Activated T-helper 2 cell treated with anti-CD3 and anti-CD28 coated beads, Interferon-gamma antibody, Interleukin-2, Interleukin-4, amounts not matched to agents 10 μg/mL and 5 μg/mL and 100 μg/mL, durations not matched to agents 14 hours and 24 hours and 36 hours (primary cell): ENCODE measurements at places on chromosomes 2 and 18. TPM values are rescaled to one million over a fixed set of nuclear protein-coding genes. Genes with fewer than 3 reads are reported as not detected.

Gene HOXD3
- not detected in 2 replicates for total RNA-seq

Gene HOXD12
- not detected in 2 replicates for total RNA-seq

Gene SKOR2
- total RNA-seq: not detected in 2 replicates

Gene NT5DC4
- total RNA-seq: not detected in 2 replicates

Gene GPD2
- total RNA-seq: 23.6 and 23.7 TPM in 2 replicates

Gene SIX2
- not detected in 2 replicates for total RNA-seq

Gene MAPK4
- not detected in 2 replicates for total RNA-seq

Gene TIA1
- 113 TPM in 2 replicates for total RNA-seq

DNA sequence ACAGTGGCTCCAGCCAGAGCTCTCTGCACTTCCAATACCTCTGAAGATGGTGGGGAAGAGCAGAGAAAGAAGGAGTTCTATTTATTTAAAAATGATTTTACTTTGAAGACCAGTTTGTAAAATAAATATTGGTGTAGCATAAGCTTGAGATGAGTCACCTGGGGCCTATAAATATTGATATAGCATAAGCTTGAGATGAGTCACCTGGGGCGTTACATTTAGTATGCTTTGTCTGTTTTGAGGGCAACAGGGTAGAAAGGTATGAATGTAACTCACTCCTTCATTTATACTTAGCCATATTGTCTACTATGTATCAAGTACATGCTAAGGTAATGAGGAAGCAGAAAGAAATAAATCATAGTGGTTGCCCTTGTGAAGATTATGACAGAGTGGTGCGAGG lies 7.7 kb upstream of the SULT1C4 start:
- no peak overlapping the region for H3K4me3 ChIP-seq
- H3K27ac ChIP-seq: no peak overlapping the region
- H3K36me3 ChIP-seq: no peaks in the 10 kb centered on the region
- DNase-seq: no peak

- H3K27me3 ChIP-seq: no peaks in the 10 kb centered on the region
- no peak overlapping the region for H3K27ac ChIP-seq
- no peak for DNase-seq
- H3K4me1 ChIP-seq: peaks cover 44% of the 10 kb centered on the region
Measured at GRCh38 chr18:2948038-2948437, 64.9 kb downstream of the LPIN2 start.

- DNase-seq: no peak
- no peaks in the 10 kb centered on the region for H3K4me1 ChIP-seq
- H3K4me3 ChIP-seq: no peak overlapping the region
- no peaks in the 10 kb centered on the region for H3K36me3 ChIP-seq
Measured at GRCh38 chr2:83817511-83817910, 641.6 kb downstream of the SUCLG1 start.

DNA sequence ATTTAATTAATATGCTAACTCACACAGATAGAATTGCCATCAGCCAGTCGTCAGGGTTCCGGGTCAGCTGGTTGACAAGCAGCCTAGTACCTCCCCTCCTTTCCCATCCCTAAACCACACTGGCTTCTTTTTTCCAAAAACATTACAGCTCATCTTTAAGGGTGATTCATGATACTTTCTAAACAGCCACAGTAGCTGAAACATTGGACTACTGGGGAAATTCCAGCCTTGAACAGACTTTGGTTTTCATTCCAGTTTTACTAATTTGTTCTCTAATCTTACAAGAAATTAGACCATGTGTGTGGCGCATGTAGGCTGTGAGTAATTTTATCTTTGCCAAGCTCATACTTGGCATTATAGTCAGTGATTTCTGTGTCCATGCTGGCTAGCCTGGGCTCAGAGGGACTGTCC lies 110.8 kb downstream of the FMNL2 start:
- H3K27ac ChIP-seq: no peak overlapping the region
- H3K4me3 ChIP-seq: no peak overlapping the region
- H3K27me3 ChIP-seq: peaks cover 3% of the 10 kb centered on the region
- DNase-seq: no peak
- H3K36me3 ChIP-seq: no peaks in the 10 kb centered on the region

DNA sequence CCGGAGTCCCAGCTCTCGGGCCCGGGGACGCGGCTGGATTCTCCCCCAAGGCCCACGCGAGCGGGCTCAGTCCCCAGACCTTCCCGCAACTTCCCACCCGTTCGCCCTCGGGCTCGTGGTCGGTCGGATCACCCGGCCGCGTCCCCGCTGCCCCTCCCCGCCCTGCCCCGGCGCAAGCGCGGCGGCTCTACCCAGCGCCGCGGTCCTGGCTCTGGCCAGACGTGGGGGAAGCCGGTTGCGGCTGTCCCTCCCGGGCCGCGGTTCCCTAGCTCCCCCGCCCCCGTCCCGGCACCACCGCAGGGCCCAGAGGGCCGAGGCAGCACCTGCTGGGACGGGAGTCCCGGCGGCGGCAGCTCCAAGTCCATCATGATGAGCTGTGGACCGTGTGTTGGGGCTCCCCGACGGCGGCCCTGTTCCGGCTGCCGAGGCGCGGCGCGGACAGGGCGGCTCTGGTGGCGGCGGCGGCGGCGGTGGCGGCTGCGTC lies 276 bp downstream of the NFE2L2 start:
- peaks cover 34% of the 10 kb centered on the region for H3K36me3 ChIP-seq
- peaks cover 51% of the 10 kb centered on the region for H3K4me1 ChIP-seq
- no peak for DNase-seq

DNA sequence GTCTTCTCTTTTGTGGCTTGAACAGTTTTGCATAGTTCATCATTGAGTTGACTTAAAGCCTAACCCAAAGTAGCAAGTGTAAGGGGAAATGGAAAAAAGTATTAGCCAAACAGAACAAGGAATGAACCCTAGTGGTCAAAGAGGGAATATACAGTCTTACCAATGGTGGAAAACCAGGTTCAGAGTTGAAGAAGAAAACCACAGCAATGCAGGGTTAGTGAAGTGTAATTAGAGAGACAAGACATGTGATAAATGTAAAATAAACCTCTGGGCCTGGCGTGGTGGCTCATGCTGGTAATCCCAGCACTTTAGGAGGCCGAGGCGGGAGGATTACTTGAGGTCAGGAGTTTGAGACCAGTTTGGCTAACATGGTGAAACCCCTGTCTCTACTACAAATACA lies 2.4 kb downstream of the TTN start:
- no peaks in the 10 kb centered on the region for H3K27me3 ChIP-seq
- no peaks in the 10 kb centered on the region for H3K36me3 ChIP-seq
- no peak overlapping the region for H3K27ac ChIP-seq
- DNase-seq: no peak
- H3K4me1 ChIP-seq: no peaks in the 10 kb centered on the region

- H3K4me3 ChIP-seq: no peak overlapping the region
- H3K4me1 ChIP-seq: peaks cover 78% of the 10 kb centered on the region
Measured at GRCh38 chr2:110868971-110869370, 136.6 kb downstream of the ACOXL start.

DNA sequence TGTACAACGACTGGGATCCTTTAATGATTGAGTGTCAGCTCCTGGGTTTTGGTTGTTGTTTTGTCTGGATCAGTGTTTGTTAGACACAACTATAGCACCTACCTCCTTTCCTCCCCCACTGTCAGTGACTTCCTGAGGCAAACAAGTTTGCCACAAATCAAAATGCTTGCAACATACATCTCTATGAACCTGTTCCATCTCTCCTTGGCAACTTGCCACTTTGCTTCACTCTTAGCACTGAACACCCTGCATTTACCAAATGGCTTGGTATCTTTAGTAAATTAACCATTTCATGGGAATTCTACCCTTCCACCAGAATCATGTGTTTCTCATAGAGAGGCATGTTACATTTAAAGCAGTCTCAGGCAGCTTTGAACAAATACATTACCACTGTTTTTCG lies 301.1 kb upstream of the TANK start:
- H3K4me3 ChIP-seq: no peak overlapping the region
- H3K4me1 ChIP-seq: no peaks in the 10 kb centered on the region
- peaks cover 3% of the 10 kb centered on the region for H3K27me3 ChIP-seq
- no peaks in the 10 kb centered on the region for H3K36me3 ChIP-seq
- H3K27ac ChIP-seq: no peak overlapping the region

GRCh38 chr2:53231908-53232307 lies 535.7 kb upstream of the CHAC2 start:
- no peaks in the 10 kb centered on the region for H3K27me3 ChIP-seq
- DNase-seq: no peak
- H3K27ac ChIP-seq: no peak overlapping the region
- no peaks in the 10 kb centered on the region for H3K36me3 ChIP-seq
- no peak overlapping the region for H3K4me3 ChIP-seq

- H3K4me3 ChIP-seq: no peak overlapping the region
- H3K27ac ChIP-seq: no peak overlapping the region
- H3K36me3 ChIP-seq: no peaks in the 10 kb centered on the region
Measured at GRCh38 chr18:45727068-45727467, 3.1 kb downstream of the SLC14A1 start.

- no peaks in the 10 kb centered on the region for H3K27me3 ChIP-seq
- no peak overlapping the region for H3K27ac ChIP-seq
- no peaks in the 10 kb centered on the region for H3K36me3 ChIP-seq
- no peak for DNase-seq
- H3K4me3 ChIP-seq: no peak overlapping the region
- H3K4me1 ChIP-seq: no peaks in the 10 kb centered on the region
Measured at GRCh38 chr2:106869512-106870275, 16.3 kb downstream of the ST6GAL2 start.

- H3K27me3 ChIP-seq: no peaks in the 10 kb centered on the region
- no peaks in the 10 kb centered on the region for H3K36me3 ChIP-seq
- H3K4me3 ChIP-seq: no peak overlapping the region
- H3K4me1 ChIP-seq: no peaks in the 10 kb centered on the region
- H3K27ac ChIP-seq: no peak overlapping the region
Measured at GRCh38 chr2:222992137-222992536, 59.9 kb upstream of the KCNE4 start.

DNA sequence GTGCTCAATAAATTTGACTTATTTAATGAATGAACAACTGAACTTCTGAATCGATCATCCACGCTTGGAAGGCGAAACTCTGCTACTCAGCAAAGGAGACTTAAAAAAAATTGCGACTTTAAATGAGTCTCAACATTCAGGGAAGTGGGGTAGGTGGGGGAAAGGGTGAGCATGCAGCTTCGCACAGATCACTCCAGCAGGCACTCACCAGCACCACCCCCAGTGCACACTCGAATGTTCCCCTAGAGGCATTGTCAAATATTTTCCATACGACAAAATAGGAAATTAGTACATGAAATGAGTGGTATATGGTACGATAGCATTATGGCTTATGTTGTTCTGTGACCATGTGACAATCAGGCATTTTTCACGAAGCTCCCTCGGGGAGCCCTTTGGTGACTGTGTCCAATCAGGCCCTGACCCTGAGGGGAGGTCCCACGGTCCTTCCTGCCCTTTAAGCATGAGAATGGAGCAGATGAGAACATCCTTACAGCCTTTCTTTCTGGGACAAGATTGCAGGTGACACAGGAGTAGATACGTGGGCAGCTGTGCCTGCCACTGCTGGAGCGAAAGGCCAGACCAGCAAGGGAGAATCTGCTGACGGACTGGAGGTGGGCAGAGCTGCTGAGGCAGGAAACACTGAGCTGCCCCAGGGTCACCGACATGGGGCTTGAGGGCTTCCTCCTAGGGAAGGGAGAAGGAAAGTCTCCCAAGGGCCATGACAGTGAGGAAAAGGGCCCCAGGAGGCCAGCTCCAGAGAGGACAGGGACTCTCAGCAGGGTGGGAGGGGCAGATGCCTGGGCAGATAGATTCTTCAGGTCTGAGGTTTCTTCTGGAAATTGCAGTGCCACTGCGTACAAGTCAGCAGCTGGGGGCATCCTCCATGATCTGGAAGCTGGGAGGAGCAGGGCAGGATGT lies 101.3 kb upstream of the ID2 start:
- peaks cover 8% of the 10 kb centered on the region for H3K27me3 ChIP-seq
- peaks cover 50% of the 10 kb centered on the region for H3K4me1 ChIP-seq
- no peak for DNase-seq
- H3K4me3 ChIP-seq: no peak overlapping the region
- H3K36me3 ChIP-seq: no peaks in the 10 kb centered on the region

DNA sequence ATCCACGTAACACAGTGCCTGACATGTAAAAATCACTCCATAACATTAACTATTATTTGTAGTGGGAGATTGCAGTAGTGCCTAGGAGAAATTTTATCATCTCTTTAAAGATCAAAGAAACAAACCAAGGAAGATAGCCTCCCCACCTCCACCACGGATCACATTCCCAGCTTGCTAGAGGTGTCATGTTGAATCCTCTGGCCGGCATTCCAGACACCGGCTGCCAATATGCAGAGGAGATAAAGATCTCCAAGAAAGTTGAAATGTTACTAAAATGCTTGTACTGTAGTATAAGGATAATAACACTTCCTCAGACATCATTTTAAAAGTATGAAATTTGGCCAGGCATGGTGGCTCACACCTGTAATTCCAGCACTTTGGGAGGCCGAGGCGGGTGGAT lies 6.1 kb upstream of the ATG16L1 start:
- no peaks in the 10 kb centered on the region for H3K36me3 ChIP-seq
- H3K4me1 ChIP-seq: peaks cover 47% of the 10 kb centered on the region
- no peaks in the 10 kb centered on the region for H3K27me3 ChIP-seq
- no peak overlapping the region for H3K27ac ChIP-seq

GRCh38 chr2:64203858-64204632 lies 59.8 kb upstream of the PELI1 start:
- no peak for DNase-seq
- peaks cover 6% of the 10 kb centered on the region for H3K36me3 ChIP-seq
- H3K27ac ChIP-seq: peak overlapping the region; percentile 78
- peaks cover 50% of the 10 kb centered on the region for H3K4me1 ChIP-seq
- peak overlapping the region; percentile 42 for H3K4me3 ChIP-seq

GRCh38 chr18:48828691-48829442 lies 121.9 kb downstream of the SMAD7 start:
- H3K36me3 ChIP-seq: peaks cover 16% of the 10 kb centered on the region
- H3K27me3 ChIP-seq: no peaks in the 10 kb centered on the region
- DNase-seq: no peak
- no peak overlapping the region for H3K4me3 ChIP-seq
- H3K27ac ChIP-seq: no peak overlapping the region

- H3K4me3 ChIP-seq: no peak overlapping the region
- no peak overlapping the region for H3K27ac ChIP-seq
- no peaks in the 10 kb centered on the region for H3K27me3 ChIP-seq
- H3K36me3 ChIP-seq: peaks cover 53% of the 10 kb centered on the region
Measured at GRCh38 chr2:190682168-190682567, 33.3 kb downstream of the NAB1 start.

GRCh38 chr2:240275386-240275785 lies 134.9 kb upstream of the OTOS start:
- H3K27ac ChIP-seq: no peak overlapping the region
- DNase-seq: no peak
- no peaks in the 10 kb centered on the region for H3K4me1 ChIP-seq
- peaks cover 38% of the 10 kb centered on the region for H3K27me3 ChIP-seq

GRCh38 chr2:197675246-197675645 lies at the start of gene RFTN2:
TSS of gene RFTN2 (minus strand) at chr2:197675587. CDS start at chr2:197675458, 129 bp downstream.
- H3K27me3 ChIP-seq: peaks cover 26% of the 10 kb centered on the region
- no peak for DNase-seq
- H3K36me3 ChIP-seq: no peaks in the 10 kb centered on the region
- no peaks in the 10 kb centered on the region for H3K4me1 ChIP-seq
- H3K27ac ChIP-seq: no peak within 1 kb of the TSS

GRCh38 chr2:96233436-96233835 lies 24.8 kb upstream of the STARD7 start:
- H3K27ac ChIP-seq: no peak overlapping the region
- H3K4me1 ChIP-seq: peaks cover 3% of the 10 kb centered on the region
- DNase-seq: no peak
- no peaks in the 10 kb centered on the region for H3K36me3 ChIP-seq

GRCh38 chr2:237207646-237208045 lies 122.0 kb downstream of the COPS8 start:
- H3K36me3 ChIP-seq: no peaks in the 10 kb centered on the region
- H3K4me1 ChIP-seq: no peaks in the 10 kb centered on the region
- H3K4me3 ChIP-seq: no peak overlapping the region
- no peak for DNase-seq
- peaks cover 2% of the 10 kb centered on the region for H3K27me3 ChIP-seq
- no peak overlapping the region for H3K27ac ChIP-seq

- no peak for DNase-seq
- H3K36me3 ChIP-seq: peaks cover 5% of the 10 kb centered on the region
- H3K4me1 ChIP-seq: peaks cover 17% of the 10 kb centered on the region
- no peak overlapping the region for H3K4me3 ChIP-seq
- H3K27me3 ChIP-seq: peaks cover 33% of the 10 kb centered on the region
Measured at GRCh38 chr2:111057045-111057444, 63.7 kb upstream of the BCL2L11 start.
